ENCODE measurements at places on chromosomes 16 and 17.
A peak's percentile ranks its signal among the peaks of the same experiment; 100 is the strongest.

- peak; percentile 14 for DNase-seq
Observed at GRCh38 chr16:81214745-81215166, 23.7 kb upstream of the BCO1 start.

- peak; percentile 60 for DNase-seq
Observed at GRCh38 chr17:55705847-55706246, 16.8 kb downstream of the TMEM100 start.

DNA sequence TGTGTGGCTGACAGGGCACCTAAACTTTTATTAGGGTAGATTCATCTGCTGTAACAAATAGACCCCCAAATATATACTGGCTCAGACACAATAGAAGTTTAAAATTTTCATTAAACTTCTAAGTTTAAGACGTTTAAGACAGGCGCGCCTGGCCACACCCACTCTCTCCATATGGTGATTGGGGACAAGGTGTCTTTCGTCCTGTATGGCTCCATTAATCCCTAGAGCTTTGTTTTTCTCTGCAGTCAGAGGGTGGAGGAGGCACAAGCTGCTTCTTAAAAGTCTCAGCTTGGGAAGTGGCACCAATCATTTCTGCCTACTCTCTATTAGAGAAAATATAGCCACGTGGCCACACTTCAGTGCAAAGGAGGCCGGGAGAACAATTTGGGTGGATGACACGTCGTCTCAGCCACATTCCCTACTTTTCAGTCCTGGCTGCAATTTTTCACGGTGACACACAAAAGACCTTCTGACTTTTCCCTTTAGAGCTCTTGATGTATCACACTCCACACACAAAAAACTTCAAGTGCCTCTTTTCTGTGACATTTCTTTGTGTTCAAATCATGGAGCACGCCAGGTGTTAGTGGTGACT, 125.5 kb upstream of the CACNG3 start:
- no peak for DNase-seq

GRCh38 chr16:54542805-54543505, 256.4 kb upstream of the IRX3 start:
- DNase-seq: no peak

All from GM12865 (cell line).